SK-N-MC (cell line): ENCODE measurements at places on chromosomes 6 and 20.

GRCh38 chr6:50102676-50103075 lies 52.9 kb upstream of the DEFB112 start:
- DNase-seq: no peak

DNA sequence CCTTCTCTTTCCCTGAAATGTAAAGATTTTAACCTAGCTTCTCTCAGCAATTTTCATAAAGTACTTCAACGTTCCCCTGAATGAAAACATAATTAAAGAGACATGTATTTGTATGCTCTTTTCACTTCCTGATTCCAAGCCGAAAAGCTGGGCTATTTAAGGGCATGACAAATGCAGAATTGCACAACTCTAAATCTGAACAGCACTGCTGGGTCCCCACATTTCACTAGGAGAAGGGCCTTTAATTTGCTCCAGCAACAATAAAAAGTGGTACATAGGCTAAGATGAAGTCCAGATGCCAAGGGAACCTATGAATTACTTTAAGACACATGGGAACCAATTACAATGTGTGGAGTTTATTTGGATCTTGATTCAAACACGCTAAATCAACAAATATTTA lies 42.0 kb downstream of the IRAK1BP1 start:
- peak; percentile 64 for DNase-seq

GRCh38 chr6:81814370-81815076 lies 62.0 kb upstream of the TENT5A start:
- DNase-seq: no peak

DNA sequence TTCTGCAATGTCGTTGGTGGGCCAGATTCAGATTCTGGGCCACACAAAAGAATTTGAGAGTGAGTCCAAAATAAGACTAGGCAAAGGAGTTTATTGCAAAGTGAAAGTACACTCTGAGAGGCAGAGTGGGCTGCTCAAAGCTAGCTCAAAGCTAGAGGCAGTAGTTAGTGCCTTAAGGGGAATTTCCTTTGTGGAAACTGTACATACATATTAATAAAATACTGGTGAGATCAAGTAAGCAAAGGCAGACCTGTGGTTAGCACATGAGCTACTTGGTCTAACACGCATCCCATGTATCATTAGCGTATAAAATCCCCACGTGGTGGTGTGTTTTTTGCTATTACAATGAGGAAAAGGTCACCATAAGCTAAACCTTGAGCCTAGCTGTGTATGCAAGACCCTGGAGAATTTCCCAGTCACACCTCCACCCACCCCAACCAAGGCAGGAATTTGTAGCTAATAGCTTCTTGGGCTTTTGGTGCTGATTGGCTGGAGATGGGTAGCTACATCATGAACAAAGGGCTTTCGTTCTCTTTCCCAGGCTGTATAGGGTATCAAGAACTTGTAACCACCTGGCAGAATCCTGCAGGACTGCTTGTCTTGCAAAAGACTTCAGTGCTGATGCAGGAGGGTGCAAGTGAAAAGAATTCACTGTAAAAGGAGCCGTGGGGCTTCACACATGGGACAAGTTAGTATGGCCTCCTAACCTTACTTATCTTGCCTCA lies 14.7 kb upstream of the TRIM26 start:
- DNase-seq: no peak

DNA sequence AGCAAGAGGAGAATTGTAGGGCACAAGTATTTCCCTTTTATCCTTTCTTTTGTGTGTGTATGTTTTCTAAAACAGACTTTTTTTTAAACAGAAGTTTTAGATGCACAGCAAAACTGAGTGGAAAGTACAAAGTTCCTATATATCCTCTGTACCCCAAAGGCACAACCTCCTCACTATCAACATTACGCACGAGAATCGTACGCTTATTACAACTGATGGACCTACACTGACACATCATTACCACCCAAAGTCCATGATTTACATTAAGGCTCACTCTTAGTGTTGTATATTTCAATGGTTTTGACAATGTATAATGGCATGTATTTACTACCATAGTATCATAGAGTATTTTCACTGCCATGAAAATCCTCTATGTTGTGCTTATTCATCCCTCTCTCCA lies 32.6 kb downstream of the MAN1A1 start:
- no peak for DNase-seq

GRCh38 chr6:44037847-44038542 lies 89.3 kb downstream of the MRPL14 start:
- no peak for DNase-seq

- DNase-seq: no peak
These were observed 29.7 kb downstream of the GABRR1 start for GRCh38 chr6:89187504-89187903.

DNA sequence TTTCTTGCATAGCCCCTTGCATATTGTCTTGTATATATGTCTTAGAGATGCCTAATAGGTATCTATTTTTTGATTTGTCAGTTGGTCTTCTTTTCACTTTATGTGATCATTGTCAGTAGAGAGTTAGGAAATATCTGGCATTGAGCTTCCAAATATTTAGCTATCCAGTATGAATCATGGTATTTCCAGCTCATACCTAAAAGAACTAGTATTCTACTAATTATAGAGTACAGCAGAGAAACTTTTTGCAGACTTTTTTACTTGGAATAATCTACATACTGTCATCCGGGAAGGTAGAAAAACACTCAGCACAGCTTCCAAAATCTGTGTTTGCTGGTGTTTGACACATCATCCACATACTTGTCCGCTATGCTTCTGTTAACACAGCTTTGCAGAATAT lies 156.4 kb upstream of the HTR1E start:
- DNase-seq: no peak

- DNase-seq: no peak
These were observed 31.4 kb downstream of the PRDM1 start for GRCh38 chr6:106117579-106117978.

DNA sequence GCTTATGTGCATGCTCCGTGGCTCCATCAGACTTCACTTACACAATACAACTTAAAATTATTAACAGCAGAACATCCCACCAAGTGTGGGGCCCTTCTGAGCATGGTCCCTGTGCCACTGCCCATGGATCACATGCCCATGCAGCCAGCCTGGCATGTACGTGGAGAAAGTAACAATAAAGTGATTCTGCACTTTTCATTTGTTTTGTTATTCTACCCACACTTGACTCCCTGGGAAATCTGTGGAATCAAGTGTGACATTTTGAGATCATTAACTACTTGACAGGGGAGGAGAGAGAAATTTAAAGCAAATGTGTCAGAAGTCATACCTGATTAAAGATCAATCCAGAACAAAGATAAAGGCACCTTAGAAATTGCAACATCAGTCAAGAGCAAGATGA lies 112.0 kb downstream of the ISM1 start:
- DNase-seq: no peak

DNA sequence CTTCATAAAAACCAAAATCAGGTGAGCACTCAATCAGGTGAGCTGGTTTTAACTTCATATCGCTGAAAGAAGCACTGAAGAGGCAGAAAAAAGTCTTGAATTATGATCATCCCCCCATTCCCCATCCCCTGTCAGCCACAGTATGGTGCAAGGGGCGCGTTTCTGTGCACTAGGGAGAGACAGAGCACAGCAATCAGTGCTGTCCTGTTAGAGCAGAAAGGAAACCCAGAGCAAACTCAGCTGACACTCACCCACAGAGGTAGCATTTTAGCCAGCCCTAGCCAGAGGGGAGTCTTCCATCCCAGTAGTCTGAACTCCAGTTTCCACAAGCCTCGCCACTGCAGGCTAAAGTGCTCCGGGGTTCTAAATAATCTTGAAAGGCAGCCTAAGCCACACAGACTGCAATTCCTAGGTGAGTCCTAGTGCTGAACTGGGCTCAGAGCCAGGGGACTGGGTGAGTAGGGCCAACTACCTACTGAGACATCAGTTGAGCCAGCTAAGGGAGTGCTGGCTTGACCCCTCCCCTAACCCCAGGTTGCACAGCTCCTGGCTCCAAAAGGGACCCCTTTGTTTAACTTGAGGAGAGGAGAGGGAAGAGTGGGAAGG lies 1352.6 kb upstream of the GJE1 start:
- DNase-seq: no peak

GRCh38 chr20:63686492-63687321 lies 9.7 kb upstream of the TNFRSF6B start:
- no peak for DNase-seq

- DNase-seq: no peak
These were observed 43.2 kb upstream of the NT5E start for GRCh38 chr6:85406641-85407075.

GRCh38 chr20:9977629-9978028 lies 57.2 kb upstream of the ANKEF1 start:
- no peak for DNase-seq

DNA sequence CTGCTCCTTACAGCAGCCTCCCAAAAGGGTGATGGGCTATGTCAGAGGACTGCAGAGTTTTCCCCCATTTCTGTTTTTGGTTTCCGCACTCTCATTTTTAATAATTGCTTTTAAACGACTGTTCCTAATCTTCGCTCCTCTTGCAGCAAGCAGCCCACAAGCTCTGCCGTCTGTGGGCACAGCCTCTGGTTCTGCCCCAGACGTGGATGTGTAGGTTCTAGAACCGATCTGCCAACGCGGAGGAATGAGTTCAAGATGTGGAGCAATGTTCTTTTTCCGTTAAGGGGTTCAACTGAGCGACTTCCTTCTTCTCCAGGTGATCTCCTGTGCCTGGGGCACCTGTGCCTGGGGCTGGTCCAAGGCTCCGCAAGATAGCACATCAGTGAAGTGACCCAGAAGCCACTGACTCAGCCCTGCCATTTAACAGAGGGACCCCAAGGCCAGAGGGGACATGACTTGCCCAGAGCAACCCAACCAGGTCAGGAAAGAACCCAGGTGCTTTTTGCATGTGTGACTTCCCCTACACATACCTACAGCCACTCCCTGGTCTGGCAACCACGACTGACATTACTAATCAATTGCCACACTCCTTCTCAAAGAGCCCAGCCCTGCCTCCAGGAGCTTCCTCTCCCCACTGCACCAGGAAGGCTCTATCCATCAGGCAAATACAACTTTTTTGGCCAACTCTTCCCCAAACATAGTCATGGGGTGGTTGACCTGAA lies 22.7 kb downstream of the PMEPA1 start:
- DNase-seq: no peak

GRCh38 chr6:65229825-65230224 lies 477.2 kb downstream of the EYS start:
- no peak for DNase-seq

- DNase-seq: no peak
These were observed 201.1 kb upstream of the PREP start for GRCh38 chr6:105603788-105604586.

DNA sequence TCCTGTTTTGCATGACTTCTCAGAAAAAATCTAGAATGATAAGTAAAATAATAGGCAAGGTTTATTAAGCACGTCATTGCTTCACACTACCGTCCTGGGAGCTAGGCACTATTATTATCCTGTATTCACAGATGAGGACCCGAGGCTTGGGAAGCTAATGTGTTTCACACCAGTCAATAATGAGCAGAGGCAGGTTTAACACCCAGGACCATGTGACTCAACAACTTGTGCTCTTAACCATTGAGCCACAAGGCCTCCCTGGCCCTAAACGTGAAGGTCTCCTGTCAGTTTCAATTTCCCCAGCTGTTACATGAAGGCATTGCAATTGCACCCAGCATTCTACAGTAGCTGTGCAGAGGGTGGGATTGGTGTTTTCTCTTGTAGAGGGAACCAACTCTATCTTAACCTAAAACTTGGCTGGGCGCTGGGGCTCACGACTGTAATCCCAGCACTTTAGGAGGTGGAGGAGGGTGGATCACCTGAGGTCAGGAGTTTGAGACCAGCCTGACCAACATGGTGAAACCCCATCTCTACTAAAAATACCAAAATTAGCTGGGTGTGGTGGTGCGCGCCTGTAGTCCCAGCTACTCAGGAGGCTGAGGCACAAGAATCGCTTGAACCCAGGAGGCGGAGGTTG lies 191.2 kb downstream of the BCAS1 start:
- no peak for DNase-seq

DNA sequence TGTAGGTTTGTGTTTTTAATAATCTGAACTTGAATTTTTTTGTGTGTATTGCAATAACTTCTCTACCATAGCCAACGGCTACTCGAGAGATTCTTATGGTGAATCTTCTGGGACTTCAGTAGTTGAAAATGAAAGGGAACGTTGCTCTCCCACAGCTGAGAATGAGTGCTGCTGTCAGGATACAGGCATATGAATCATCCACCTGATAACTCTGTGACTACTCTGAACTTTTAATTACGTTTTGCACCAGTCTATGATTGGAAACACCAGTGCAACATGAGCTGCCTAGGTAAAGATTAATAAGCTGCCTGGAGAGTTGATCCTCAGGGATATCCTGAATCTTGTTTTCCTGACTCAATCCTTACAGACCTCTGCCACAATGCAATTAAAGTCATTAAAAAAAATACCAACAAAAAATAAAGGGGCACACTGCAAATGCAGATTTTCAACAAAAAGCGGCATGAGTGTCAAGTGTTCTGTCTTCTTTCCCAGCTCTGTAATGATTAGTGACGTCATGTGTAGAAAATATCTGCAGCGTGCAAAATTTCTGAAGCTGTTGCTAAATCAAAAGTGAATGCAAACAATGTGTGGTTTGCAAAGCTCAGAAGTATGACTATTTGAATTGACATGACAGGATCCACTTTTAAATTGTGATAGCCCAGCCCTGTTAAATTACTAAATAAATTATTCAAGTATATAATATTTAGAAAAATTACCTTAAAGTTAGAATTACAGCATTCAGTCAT lies 432.2 kb downstream of the HTR1B start:
- DNase-seq: no peak

- no peak for DNase-seq
These were observed 447.9 kb downstream of the HTR1B start for GRCh38 chr6:77015350-77015749.

DNA sequence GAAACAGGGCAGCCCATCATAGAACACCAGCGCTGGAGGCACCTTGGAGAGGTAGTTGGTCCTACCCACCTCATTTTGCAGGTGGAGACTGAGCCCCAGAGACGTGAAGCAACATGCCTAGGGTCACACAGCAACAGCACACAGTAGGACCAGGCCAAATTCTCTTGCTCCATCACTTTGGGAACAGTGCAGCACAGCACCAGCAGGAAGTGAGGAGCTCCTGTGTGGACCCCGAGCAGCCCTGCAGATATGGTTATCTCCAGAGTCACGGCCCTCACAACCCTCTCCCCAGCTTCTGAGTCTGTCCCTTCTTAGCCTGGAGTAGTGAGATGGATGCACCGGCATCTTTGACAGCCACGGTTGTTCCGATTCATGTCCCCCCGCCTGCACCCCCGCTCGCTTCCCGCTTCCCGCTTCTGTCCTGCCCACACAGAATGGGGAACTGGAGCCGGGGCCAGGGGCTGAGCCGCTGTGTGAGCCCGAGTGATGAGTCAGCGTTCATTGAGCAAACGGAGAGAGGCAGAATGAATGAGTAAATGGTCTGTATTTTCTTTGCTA lies 72.6 kb upstream of the DUSP22 start:
- no peak for DNase-seq

GRCh38 chr6:79070206-79070825 lies 7.7 kb downstream of the PHIP start:
- DNase-seq: no peak

GRCh38 chr20:59385038-59385437 lies 84.6 kb downstream of the EDN3 start:
- DNase-seq: no peak

DNA sequence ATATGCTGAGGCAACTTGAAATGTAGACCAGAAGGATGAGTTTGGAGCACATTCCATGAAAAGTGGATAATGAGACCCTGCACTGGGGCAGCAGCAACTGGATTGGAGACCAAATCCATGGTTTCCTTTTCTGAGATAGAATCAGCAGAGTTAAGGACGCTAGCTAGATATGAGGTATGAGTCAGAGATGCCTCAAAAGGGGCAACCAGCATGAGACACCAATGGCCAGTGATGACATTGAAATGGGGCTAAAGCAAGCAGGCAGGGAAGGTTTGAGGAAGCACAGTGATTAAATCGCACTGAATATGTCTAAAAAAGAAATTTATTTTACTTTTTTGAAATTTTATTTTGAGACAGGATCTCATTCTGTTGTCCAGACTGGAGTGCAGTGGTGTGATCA lies 802.4 kb downstream of the TFAP2A start:
- DNase-seq: no peak
